ENCODE measurements at places on chromosomes 2 and 18.

DNA sequence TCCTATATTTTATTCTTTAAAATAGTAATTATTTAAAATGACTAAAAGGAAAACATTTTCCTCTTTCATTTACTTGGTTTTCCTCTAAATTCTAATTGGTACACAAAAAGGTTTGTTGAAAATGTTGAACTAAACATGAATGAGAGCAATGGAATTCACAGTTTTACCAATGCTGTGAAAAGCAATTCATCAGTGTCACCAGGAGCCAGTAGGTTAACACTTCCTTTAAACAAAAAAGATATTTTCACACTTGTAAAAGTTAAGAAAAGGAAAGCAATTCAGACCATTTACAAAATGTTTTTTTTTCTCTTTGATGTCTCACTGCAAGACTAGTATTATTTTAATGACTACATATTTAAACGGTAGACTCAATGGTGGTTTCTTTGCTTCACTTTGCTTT lies 341.6 kb downstream of the RIT2 start:
- DNase-seq, result no peak

GRCh38 chr2:180050246-180050645 lies 43.1 kb upstream of the CWC22 start:
- DNase-seq, result peak; percentile 30

DNA sequence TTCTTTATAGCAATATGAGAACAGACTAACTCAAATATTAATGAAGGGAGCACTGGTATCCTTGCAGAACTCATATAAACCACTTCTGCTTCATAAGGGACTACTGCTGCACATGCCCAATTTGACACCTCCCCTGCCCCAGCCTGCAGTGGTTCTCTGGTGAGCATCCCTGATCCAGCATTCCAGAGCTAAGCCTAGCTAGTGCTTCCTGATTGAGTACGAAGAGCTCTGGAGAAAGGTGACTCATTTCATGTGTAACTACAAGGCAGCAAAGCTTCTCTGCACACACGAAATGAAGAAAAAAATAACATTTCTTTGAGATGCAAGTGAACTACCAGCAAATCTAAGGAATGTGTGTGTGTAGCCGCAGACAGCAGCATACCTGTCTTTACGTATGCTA lies 22.8 kb upstream of the ADNP2 start:
- peak; percentile 27 for DNase-seq

- no peak for DNase-seq
These were observed 54.1 kb downstream of the CDC42EP3 start for GRCh38 chr2:37617119-37617892.

- DNase-seq, result no peak
These were observed 300.8 kb upstream of the SOX11 start for GRCh38 chr2:5391362-5391761.

DNA sequence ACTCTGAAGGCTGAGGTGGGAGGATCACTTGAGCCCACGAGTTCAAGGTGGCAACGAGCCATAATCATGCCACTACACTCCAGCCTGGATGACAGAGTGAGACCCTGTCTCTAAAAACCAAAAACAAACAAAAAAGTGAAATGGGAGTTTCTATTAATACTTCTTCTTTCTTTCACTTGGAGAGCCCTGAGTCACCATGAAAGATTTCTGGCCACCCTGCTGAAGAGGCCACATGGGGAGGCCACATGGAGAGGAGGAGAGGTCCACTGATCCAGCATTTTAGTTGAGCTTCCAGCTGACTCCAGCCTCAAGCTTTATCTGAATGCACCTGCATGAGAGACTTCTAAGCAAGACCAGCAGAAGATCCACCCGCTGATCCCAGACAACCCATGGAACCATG lies 74.2 kb upstream of the LAPTM4A start:
- no peak for DNase-seq

- DNase-seq, result no peak
These were observed 121.6 kb downstream of the VAPA start for GRCh38 chr18:10035281-10035991.

- DNase-seq, result no peak
These were observed 172.3 kb downstream of the ALPK2 start for GRCh38 chr18:58456625-58457024.

- DNase-seq, result no peak
These were observed 100.1 kb downstream of the TSN start for GRCh38 chr2:121855510-121855909.

DNA sequence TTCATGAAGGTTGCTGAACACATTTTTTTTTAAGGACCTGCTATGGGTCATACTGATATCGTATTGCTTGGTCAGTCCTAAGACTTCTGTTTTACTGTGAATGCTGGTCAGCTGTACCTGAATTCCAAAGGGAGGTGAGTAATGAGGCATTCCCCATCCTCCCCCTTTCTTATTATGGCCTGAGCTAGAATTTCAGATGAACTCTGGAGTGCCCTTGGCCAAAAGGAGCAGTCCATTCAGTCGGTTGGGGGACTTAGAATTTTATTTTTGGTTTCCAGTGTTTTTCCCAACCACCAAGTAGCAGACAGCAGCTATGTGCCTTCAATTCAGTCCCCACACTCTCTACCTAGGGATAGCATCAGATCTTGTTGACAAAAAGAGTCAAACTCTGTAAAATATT lies 26.9 kb upstream of the PDCL3 start:
- no peak for DNase-seq

DNA sequence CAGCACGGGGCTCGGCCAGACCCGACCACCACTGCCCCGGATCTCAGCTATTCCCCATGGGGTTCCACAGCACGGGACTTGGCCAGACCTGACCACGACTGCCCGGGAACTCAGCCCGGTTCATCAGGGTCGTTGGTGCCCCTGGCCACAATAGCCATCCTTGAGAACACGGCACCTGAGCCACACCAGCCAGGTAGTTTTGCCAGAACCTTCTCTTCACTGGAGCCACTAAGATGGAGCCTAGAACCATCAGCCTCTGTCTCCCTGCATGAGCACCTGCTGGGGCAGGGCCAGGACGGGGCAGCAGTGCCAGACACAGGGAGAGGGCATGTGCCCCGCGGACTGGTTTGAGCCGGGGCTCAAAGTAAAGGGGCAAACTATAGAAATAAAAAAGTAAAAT lies 11.4 kb upstream of the KCNG2 start:
- no peak for DNase-seq

GRCh38 chr2:188922191-188922590 lies 52.0 kb upstream of the COL3A1 start:
- no peak for DNase-seq

DNA sequence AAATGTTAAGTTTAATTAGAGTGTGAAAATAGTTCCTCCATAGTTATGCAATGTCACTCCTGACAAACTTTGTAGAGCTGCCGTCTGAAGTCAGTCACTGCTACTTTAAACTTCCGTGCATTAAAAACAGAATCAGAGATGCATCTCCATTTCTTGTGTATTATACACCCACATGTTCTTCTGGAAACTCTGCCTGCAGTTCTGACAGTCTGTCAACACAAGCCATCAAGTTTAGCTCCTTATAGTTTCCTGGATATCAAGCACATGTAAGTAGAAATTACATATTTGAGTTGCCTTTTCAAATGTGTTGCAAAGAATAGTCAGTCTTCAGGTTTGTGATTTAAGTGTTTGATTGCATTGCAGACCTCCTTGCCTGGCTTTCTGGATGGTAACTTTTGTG lies 184.3 kb downstream of the CTNNA2 start:
- no peak for DNase-seq

- peak; percentile 33 for DNase-seq
These were observed 67.3 kb downstream of the CAMKMT start for GRCh38 chr2:44429034-44429433.

GRCh38 chr2:72162574-72162973 lies 14.9 kb upstream of the CYP26B1 start:
- DNase-seq, result no peak

DNA sequence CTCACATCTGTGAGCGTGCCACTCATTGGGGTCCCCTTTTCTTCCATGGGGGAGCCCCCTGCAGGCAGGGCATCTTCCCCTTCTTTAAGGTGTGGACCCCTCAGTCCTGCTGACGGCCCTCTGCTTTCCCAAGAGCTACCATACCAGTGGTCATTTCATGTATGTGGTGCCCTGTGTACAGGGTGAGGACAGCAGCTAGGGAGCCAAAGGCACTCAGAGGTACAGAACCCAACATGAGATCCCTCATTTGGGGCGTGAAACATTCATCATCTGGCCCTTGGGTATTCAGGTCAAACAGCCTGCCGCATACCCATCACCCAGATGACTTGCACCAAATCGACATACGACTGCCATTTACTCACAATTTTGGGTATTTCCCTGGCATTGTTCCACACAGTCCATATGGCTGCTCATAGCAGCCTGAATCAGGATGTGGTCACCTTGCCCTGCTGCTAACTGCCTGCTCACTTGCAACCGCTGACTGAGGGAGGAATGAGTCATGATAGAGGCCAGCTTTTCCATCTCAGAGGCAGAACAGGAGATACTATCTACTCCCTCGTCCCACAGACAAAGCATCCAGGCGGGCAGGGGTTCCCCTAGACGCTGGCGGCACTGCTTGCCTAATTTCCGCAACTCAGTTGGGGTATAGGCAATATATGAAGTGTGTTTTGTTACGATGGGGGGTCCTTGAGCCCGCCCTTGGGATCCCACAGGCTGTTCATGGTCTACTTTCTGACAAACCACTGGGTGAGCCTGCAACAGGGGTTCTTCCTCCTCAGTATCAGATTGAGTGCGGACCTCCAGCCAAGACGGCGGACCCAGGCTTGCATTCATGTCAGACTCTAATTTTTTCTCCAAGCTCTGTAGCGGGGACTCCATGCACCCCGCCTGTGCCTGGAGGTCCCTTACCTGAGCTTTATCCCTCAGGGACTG lies 228.6 kb downstream of the SATB2 start:
- DNase-seq, result peak; percentile 98

- DNase-seq, result peak; percentile 35
These were observed 70.5 kb upstream of the PPP1CB start for GRCh38 chr2:28681158-28681571.

GRCh38 chr2:55000341-55000740 lies 49.9 kb downstream of the RTN4 start:
- no peak for DNase-seq

DNA sequence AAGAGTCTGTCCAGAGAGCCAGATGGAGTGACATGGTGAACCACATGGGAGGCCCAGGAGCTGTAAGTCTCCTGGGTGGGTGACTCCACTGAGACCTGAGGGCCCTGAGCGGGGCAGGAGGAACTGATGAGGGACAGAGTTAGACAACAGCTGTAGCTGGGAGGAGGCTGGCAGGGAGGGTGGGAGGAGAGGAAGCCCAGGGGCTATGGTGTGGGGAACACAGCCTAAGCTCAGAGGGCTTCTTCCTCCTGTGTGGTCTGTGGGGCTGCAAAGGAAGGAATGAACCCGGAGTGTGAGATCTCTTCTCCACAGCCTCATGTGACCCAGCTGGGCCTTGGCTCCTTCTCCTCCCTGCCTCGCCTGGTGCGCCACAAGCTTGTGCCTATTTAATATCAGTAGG lies 395.6 kb upstream of the HS6ST1 start:
- DNase-seq, result no peak

DNA sequence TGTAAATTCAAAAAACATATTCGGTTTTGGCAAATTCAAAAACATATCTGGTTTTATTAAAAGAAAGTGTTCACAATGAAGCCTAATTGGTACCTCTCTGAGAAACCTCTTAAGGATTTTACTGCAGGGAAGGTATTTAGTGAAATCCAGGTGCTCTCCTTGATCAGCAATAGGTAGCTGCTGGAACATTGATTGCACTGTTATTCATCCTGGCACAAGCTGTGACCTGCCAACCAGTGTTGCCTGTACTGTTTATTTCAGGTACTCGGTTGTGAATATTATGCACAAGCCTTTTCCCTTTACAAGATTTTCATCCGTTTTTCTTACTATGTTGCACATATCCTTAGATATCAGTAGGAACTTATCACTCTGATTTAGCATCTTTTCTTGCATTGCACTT lies 155.8 kb upstream of the ZEB2 start:
- DNase-seq, result no peak

GRCh38 chr2:62435720-62436119 lies 70.3 kb downstream of the TMEM17 start:
- no peak for DNase-seq

GRCh38 chr18:37538526-37539205 lies 26.9 kb downstream of the CELF4 start:
- no peak for DNase-seq

DNA sequence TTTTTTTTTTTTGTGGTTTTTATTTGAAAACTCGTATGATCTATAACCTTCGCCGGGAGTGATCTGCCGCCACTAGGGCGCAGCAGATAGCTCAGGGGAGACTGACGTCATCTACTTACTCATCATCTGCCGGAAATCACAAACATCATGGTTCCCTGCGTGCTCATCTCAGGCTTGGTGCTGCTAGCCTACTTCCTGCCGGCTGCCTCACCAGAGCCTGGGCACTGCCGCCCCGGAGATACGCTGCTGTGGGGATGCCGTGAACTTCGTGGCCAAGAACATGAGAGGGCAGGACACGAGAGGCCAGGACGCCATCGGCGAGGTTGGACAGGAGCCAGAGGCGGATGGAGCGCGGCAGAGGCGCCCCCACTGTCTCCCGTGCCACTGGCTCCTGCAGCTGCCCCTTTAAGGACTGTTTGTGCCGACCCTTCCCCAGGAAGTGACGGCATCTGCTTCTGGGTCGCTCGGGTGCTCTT lies 68.8 kb downstream of the DOK6 start:
- no peak for DNase-seq

- DNase-seq, result peak; percentile 37
These were observed 50.6 kb upstream of the MAPRE2 start for GRCh38 chr18:34990597-34990996.

DNA sequence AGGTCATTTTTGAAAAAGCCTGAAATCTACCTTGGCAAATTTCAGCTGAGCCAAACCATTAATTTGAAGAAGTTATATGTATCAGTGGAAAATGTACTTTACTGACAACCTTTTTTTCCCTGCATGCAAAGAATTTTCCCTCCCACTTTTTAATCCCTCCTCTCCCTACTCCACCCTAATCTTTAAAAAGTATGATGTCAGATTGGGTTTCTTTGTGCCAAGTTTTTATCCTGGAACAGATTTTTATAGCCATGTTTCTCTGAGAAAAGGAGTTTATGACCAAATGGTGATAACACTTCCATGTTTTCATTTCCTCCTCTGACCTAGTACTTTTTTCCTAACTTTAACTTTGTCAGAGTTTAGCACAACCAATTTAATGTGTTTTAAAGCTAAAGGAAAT lies 250.3 kb upstream of the FOSL2 start:
- no peak for DNase-seq

DNA sequence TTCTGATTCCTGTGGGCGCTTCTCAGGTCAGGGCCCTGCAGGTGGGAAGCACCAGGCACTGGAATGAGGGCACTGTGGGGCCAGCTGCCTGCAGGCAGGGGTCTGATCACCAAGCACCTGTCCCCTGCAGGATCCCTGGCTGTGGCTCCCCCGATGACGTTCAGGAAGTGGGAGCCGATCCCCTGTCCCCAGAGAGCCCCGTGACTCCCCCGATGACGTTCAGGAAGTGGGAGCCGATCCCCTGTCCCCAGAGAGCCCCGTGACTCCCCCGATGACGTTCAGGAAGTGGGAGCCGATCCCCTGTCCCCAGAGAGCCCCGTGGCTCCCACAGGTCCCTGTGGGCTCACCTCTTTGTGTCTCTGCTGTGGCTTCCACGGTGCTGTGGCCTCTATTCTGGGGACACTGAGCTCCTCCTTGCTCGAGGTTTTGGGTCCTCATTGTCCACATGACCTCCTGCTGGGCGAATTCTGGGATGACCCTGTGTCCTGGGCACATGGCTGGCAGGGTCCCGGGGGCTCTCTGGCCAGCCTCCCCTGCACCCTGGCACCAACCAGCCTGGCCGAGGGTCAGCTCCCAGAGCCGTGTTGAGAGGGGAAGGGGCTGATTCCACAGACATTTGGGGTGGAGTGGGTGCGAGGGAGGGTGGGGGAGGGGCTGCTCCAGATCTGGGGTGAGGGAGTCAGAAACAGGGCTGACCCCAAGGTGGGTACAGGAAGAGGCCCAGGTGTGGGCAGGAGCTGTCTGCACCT lies 4.8 kb downstream of the NEU4 start:
- DNase-seq, result no peak

All from HCEC 1CT (cell line).